Activated CD4-positive, alpha-beta T cell treated with anti-CD3 and anti-CD28 coated beads, Interleukin-2, amount 50 U/mL, for 24 hours (primary cell): ENCODE measurements at places on chromosomes 6 and 20.

DNA sequence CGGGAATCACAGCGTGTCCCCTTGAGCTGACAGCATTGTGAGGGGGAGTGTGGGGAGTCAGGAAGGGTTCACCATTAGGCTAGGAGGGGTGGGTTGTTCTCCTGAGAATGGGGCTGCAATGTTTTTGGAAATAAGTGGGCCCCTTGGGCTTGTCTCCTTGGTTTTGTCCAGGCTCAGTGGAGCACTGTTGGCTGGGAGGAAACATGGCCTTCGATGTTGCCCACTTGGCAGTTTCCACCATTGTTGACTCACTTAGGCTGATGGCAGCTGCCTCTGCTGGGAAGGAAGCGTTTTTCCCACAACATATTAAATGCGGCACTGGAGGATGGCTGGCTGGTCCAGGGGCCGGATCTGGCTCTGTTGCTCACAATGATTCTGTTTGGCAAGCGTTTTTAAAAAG is 512.1 kb downstream of the QKI start:
- no peak for DNase-seq

- no peak for DNase-seq
Measured at GRCh38 chr6:79813143-79813850, 134.1 kb downstream of the ELOVL4 start.

DNA sequence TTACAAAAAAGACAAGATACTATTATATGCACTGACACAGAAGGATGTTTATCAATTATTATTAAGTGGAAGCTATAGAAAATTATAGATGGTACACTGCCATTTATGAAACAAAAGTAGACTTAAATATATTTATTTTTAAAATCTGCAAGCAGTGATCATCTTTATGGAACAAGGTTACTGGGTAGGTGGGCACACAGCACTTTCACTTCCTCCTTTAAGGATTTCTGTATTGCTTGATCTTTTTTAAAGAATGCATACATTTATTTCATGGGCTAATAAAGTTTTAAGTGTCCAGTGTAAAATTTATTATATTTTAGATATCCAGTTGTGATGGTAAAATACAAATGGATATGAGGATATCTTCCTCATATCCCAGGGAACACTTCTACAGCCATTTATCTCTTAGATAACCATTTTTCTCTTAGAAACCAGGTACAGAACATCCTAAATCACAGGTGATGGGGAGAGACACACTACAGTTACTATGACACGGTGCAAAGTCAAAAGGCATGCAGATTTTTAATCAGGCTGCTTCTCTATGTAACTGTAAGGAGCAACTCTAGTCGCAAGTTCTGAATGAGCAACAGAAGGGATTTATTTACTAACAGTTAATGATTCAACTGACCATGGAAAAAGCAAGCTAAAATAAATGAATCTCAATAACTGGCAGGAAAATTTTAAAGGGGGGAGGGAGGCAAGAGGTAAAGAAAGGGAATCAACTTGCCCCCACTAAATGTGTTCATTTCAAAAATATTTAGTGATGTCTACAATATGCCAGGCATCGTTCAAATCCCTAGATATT is 2.2 kb downstream of the FBXL4 start:
- DNase-seq, result no peak

- no peak for DNase-seq
Measured at GRCh38 chr6:328136-328670, 35.9 kb downstream of the DUSP22 start.

- no peak for DNase-seq
Measured at GRCh38 chr6:32522302-32523047, 7.6 kb downstream of the HLA-DRB5 start.

GRCh38 chr6:98777762-98778161 is 56.6 kb upstream of the POU3F2 start:
- DNase-seq, result no peak

DNA sequence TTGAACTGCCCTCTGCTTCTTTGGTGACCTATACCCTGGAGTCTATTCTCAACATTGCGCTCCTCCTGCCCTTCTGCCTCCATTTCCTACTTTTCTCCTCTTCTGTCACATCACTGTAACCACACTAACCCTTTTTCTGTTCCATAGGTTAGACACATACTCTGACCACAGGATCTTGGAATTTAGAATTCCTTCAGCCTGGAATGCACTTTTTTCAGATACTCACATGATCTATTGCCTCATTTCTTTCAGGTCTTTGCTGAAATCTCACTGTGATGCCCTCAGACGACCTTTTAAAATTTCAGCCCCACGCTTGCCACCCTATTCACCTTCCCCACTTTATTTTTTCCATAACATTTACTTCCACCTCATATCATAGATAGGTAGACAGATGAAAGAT is 5.1 kb downstream of the VNN1 start:
- DNase-seq, result no peak

GRCh38 chr6:36594816-36595643 is 868 bp downstream of the SRSF3 start:
- DNase-seq, result no peak

DNA sequence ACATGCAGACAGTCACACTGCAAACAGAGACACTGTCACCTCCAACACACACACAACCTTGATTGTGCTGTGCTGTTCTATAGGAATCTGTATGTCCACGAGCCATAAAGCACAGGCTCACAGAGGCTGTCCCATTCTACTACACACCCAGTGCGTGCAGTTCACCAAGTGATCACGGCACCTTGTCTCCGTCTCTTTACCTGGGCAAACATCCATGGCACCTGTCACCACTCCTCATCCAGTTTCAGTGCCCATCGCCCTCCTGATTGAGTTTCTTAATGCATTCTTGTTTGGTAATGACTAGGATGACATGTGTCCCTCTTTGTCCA is 65.8 kb upstream of the STMND1 start:
- no peak for DNase-seq
